Activated CD8-positive, alpha-beta T cell treated with anti-CD3 and anti-CD28 coated beads for 36 hours (primary cell): ENCODE measurements at places on chromosomes 12 and 14. TPM values are rescaled to one million over a fixed set of nuclear protein-coding genes. Genes with fewer than 3 reads are reported as not detected.

GRCh38 chr12:71250166-71250565 lies 92.4 kb upstream of the TSPAN8 start:
- no peak for DNase-seq

The TRHDE gene
- not detected for total RNA-seq

The TTC9 gene
- 5.7 TPM for total RNA-seq

The FITM1 gene
- total RNA-seq = 0.56 TPM

DNA sequence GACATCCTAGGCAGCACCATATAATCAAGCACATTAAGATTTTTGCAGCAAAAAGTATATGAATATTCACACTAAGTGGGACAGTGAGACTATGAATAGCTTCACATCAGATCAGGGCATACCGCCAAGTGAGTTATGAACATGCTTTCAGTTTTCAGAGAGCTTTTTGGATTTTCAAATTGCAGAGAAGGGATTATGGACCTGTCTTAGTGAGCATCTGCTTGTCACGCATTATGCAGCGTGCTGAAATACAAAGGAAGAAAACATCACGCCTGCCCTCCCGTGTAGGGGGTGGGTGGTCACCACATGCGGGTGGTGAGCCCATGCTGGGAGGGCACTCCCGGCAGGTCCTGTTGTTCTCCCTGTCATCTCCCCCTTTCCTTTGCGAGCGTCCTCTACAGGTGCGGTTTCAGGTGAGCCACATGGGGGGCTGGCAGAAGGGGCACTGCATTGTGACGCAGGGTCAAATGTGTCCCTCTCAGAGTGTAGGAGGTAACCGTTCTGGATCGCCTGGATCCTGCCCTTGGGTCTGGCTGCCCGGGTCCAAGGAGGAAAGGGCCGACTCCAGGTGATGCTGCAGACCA lies 42.6 kb downstream of the TRAF3 start:
- no peak for DNase-seq

GRCh38 chr12:98697209-98697608 lies 52.1 kb downstream of the APAF1 start:
- DNase-seq = no peak

GRCh38 chr12:77923882-77924281 lies 93.2 kb downstream of the NAV3 start:
- no peak for DNase-seq

The CCDC177 gene
- total RNA-seq = not detected

- no peak for DNase-seq
These were observed 272.4 kb downstream of the NELL2 start for GRCh38 chr12:44603701-44604100.

- no peak for DNase-seq
These were observed 270.9 kb downstream of the ALX1 start for GRCh38 chr12:85550924-85551323.

DNA sequence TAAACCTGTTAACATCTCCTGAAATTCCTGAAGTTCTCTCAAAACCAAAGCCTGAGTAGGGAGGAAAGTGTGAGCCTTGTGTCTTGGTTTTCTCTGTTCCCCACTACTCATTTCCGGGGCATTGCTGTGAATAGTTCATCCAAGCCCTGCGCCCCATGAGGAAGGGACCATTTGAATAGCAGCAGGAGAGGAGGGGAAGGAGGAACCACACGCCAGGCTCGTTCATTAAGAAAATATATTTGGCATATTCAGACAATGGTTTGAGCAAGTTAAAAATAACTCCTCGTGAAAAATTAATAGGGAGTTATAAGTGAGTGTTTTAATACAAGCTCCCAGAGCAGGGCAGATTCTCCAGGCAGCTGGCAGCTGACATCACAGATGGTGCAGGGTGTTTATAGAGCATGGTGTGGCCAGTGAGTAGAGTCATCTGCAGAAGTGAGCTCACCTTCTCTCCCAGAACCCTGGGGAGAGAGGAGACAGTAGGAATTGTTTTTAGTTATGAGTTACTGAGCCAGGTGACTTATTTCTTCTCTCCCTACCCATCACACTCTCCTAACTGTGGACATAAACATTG lies 29.5 kb upstream of the CISTR start:
- no peak for DNase-seq

The CFAP54 gene
- 0.38 TPM for total RNA-seq
